ENCODE measurements at places on chromosomes 5 and 9.
A peak's percentile ranks its signal among the peaks of the same experiment; 100 is the strongest.

- DNase-seq, result no peak
Measured at GRCh38 chr9:117742131-117742530, 37.9 kb downstream of the TLR4 start.

DNA sequence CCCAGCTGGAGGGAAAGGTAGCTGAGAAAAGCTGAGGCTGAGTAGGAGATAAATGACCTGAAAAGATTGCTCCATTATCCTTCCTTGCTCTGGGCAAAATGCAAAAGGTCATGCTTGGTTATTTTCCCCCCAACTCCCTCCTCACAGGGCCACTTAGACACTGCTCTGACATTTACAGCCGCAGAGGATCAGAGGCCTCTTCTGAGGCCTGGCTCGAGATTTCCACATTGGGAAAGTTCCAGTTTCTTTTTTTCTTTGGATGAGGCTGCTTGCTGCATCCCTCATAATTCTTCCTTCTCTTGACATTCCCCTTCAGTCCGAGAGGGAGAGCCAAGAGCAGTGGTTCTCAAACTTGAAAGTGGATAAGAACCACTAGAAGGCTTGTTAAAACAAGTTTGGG, 60.1 kb upstream of the HSPA9 start:
- DNase-seq, result no peak

- DNase-seq, result no peak
Measured at GRCh38 chr5:180126716-180127681, 55.4 kb upstream of the RNF130 start.

DNA sequence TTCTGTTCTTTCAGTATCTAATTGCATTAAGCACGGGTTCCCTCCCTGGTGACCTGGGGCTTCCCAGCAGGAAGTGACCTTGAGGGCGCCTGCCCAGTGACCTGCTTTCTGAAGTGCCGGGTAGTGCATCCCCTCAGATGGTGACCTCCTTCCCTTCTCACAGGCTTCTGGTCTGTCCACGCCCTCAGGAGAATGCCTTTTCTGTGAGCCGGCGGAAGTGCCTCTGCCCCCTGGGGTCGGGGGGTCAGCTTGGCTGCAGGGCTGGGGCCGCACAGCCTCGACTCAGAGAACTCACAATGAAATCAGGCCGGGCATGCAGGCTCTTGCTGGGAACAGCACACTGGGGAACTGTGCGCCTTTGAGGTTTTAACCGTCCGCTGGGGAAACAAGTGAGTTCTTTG, 124.5 kb upstream of the PHYKPL start:
- DNase-seq, result no peak

- no peak for DNase-seq
Measured at GRCh38 chr5:95858023-95858461, 35.5 kb upstream of the GLRX start.

DNA sequence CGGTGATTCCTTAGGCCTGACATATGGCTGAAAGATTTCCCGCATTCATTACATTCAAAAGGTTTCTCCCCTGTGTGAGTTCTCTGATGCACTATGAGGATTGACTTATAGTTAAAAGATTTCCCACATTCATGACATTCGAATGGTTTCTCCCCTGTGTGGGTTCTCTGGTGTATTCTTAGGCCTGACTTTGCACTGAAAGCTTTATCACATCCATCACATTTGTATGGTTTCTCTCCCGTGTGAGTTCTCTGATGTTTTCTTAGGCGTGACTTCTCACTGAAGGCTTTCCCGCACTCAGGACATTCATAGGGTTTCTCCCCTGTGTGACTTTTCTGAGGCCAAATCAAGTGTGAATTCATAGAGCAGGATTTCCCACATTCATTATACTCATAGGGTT, 35.8 kb downstream of the ZNF782 start:
- no peak for DNase-seq

GRCh38 chr9:81976351-81976750, 12.2 kb upstream of the SPATA31D1 start:
- DNase-seq, result no peak

DNA sequence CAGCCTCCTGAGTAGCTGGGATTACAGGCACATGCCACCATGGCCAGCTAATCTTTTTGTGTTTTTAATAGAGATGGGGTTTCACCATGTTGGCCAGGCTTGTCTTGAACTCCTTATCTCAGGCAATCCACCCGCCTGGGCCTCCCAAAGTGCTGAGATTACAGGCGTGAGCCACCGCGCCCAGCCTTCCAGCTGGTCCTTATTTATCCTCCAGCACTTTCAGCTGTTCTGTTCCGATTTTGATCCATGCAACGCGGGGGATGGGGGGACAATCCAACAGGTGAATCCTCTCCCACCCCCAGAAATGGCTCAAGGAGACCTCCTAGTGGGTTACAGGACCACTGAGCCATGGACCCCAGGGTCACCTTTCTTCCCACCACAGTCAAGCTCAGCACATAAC, 14.7 kb upstream of the CDKN2AIPNL start:
- DNase-seq, result no peak

- no peak for DNase-seq
Measured at GRCh38 chr5:14183187-14183939, 40.2 kb downstream of the TRIO start.

DNA sequence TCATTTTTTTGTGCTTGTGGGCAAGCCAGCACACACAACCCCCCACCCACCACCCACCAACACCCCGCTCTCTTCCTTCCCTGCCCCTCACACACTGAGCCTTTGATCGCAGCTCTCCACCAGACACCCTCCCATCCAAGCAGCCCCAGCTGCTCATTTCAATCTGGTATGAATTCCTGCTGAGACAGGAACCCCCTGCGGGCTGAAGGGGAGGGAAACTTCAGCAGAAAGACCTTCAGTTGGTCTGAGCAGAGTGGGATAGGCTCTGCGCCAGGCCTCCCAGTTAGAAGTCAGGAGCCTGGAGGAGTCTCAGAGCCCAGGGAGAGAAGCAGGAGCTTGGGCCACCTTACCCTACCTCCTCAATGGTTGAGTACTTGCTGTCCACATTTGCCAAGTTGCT, 7.2 kb downstream of the PCDHGC5 start:
- DNase-seq, result peak; percentile 90

DNA sequence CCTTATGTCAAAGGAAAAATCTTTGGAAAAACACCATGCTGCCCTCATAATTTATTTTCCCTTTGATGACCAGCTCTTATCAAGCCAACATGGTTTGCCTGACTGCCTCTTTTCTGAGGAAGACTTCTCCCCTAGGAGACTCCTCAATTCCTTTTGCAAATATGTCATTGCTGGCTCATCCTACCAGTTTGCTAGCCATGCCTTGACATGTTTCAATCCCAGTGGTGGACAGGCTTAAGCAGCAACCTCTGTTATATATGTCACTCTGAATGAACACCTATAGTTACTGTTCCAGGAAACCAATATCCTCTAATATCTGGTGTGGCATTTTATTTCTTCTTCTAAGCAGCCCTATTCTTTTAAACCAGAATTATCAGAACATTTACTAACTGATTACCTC, 615.8 kb downstream of the HTR1A start:
- no peak for DNase-seq

DNA sequence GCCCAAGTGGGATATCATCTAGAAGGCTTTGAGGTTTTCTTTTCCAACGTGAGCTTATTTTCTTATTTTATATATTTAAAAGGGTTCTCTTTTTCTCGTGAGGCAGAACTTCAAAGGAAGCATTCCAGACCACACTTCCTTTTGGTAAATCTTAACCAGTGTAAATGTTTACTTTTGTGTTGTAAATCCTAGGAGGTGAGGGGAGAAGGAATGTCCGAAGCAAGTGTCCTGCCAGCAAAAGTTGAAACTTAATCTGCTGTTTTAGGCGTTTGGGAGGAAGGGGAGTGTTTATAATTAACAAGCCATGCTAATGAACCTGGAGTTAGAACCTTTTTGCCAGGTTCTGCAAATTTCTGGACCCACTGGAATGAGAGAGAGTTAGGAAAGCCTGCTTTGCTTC, 37.9 kb downstream of the WWC1 start:
- DNase-seq, result no peak

- DNase-seq, result no peak
Measured at GRCh38 chr5:170303549-170303948, 6.0 kb upstream of the LCP2 start.
